ENCODE measurements at places on chromosomes 1 and 21.
A peak's percentile ranks its signal among the peaks of the same experiment; 100 is the strongest.

DNA sequence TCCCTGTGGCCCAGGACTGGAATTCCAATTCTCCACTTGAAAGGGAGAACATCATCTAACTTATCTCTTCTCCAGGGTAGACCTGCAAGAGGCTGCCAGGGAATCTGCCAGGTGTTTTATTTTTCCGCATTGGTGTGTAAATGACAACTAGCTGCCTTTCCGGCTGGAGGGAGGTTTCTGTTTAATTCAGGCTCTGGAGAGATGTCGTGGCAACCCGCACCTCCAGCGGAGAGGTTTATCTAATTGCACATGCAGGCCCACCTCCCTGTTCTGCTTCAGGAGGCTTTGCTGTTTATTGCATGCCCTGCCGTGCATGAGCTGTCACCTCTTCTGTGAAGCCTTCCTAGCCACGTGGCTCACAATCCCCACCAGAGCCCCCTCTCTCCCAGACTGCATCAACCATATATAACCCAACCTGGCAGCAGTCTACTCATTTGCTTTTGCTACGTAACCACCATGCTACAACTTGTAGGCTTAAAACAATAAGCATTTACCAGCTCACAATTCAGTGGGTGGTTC lies 151.6 kb downstream of the C1orf94 start:
- peak; percentile 18 for DNase-seq

GRCh38 chr1:210132582-210132981 lies 100.0 kb upstream of the SERTAD4 start:
- peak; percentile 66 for DNase-seq

DNA sequence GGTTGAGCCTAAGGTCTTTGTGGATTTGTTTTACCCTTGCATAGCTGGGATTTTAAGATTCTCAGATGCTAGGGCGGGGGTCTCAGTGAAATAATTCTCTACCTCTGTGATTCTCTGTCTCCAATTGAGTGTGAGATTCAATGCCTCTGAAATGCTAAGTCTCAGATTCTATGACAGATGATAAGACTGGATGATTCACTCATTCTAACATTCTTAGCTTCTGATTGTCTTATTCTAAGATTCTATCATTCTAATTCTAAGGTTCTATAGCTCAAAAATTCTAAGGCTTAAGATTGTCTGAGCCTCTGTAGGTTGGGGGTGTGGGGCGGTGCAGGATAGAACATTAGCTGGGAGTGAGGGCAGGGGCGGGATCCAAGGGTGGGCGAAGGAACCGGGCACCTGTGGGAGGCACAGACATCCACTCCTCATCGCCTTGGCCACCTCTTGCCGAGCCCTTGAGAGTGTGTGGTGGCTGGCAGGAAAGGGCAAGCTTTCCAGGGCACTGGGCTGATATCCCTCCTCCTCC lies 29.5 kb downstream of the ADGRB2 start:
- no peak for DNase-seq

GRCh38 chr1:205922806-205923205 lies 20.4 kb downstream of the SLC26A9 start:
- no peak for DNase-seq

- no peak for DNase-seq
Measured at GRCh38 chr1:66323958-66324625, 209.9 kb upstream of the SGIP1 start.
